Ammon's horn (tissue), 1 donor: ENCODE measurements at places on chromosomes 4 and X.

GRCh38 chr4:147769386-147769785, 37.5 kb downstream of the ARHGAP10 start:
- DNase-seq, result no peak

- no peak for DNase-seq
Observed at GRCh38 chrX:141701072-141701471, 2.5 kb upstream of the SPANXD start.

DNA sequence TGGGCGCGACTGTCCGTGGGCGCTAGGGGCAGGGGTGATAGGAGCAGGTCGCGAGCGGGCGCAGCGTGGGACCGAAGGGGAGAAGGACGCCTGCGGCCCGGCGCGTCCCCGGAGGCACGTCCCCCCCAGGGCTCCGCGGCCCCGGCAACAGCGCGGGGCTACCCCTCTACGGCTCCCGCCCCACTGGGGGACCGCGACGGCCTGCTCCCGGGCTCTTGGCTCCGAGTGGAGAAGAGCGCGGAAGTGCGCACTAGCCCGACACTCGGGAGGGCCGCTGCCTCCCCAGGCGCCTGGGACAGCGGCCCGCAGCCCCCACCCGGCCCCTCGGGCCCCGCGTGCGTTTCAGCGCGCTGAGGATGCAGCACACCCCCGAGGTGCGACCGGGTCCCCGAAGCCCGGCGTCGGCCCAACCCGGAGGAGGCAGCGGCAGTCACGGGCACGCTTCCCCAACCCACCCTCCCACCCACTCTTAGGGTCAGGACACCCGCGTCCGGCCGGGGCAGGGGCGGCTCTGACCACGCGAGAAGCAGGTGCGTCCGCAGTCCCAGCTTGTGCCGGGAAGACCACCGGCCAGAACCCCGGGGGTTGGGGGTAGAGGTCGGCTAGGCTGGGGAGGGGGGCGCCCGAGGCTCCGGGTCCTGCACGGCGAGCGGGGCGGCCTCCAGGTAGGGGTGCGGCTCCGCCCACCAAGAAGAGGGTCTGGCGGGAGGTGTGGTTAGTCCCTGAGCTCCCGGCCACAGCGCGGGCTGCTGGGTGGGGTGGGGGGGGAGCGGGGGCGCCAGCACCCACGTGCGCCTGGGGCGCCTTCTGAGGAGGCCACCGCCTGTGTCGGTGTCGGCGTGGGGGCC, 18.5 kb upstream of the NAT8L start:
- no peak for DNase-seq

DNA sequence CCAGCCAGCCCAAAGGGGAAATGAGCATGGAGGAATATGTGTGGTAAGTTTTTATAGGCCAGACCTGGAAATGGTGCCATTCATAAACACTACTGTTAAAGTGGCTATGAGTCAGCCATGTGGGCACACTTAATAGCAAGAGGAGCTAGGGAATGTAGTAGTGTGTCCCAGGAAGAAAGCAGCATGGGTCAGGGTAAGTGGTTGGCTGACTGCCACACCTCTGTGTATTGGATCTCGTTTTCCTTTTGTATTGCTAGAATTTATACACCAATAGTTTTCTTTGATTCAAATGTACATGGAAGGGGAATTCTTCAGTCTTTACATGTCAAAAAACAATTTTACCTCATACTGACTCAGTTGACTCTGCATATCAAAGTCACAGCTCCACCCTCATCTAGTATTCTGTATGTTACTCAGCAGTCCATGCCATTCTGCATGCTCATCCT, 22.9 kb upstream of the SGMS2 start:
- no peak for DNase-seq

DNA sequence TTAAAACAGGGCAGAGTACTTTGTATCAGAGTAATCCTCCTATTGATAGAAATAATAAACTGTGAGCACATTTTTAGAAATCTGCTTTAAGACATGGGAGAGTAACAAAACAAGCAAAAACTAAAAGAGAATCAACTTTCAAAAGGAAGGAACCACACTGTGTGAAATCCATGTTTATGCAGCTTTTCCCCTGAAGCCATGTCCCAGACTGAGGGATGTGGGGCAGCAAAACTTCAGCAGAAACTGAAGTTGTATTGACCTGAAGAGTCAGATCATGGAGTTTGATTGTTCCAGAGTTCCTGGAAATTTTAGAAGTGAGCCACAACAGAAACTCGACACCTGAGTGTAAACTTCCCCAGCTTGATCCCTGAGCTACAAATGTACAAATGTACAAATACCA, 53.2 kb downstream of the COMMD8 start:
- no peak for DNase-seq

DNA sequence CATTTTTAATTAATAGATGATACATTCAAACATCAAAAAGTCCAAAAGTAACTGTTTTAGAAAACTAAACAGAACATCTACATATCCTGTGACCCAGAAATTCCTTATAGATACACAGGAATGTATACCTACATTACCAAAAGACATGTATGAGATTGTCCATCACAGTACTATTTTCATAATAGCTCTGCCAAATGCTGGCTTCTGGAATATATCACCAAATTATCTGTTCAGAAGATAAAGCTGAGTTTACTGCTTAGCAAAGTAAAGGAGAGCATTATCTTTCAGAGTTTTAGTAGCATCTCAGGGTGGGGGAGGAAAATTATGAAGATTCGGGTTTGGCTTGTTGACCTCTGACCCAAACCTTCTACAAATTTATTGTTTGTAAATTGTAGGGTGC, 368.9 kb upstream of the SLC7A11 start:
- DNase-seq, result no peak

DNA sequence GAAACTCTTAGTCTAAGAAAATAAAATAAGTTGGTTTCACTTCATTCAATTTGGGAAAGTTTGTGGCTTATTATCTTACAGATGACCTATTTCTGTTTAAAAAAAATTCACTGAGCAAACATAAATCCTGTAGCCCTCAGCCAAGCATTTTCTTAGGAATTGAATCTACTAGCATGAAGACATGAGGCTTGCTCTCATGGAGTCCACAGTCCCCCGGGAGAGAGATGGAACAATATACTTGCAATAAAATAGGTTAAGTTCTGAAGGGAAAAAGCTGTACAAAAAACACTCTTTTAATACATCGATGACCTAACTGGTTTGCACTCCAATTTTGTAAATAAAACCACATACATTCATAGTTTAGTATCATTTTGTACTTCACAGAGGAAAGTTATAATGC, 642.6 kb upstream of the FAM241A start:
- DNase-seq, result no peak

DNA sequence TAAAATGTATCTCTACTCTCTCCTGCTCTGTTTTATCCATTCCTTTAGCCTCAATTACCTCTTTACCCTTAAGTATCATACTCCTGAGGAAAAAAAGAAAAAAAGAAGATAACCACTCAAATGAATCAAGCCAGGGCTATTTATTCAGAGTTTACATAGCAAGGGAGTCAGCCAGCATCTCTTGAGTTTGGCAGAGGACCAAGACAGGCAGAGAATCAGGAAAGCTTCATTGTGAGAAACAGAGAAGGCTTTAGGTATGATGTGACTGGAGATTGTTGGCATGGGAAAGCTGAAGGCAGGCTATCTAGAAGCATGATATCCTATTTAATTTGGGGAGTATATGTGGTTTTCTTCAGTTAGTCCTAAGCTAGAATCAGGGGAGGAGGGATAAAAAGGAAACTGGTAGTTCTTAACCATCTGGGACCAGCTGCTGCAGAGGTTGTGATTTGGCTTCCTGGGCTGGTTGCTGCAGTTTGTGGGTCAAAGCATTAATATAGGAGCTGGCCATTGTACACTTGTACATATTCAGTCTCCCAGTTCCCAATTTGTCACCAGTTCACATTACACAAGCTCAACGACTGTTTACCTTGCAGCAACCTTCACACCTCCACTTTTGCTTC, 11.2 kb downstream of the APELA start:
- DNase-seq, result no peak

DNA sequence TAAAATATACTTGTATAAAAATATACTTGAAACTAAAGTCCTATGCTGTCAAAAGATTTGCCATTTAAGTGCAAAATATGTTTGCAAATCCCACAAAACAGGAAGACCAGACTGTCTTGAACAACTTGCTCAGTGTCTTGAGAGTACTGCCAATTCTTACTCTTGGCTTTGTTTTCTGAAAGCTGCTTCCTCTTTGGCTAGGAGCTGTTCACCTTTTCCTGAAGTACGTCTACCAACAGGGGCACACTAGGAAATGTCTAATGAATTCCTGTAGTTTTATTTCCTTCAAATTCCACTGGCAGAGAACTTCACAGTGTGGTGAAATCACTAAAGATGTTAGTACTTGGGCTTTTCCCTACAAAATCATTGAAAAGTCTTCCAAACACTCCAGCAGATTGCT, 46.4 kb upstream of the ABCG2 start:
- peak; percentile 17 for DNase-seq

DNA sequence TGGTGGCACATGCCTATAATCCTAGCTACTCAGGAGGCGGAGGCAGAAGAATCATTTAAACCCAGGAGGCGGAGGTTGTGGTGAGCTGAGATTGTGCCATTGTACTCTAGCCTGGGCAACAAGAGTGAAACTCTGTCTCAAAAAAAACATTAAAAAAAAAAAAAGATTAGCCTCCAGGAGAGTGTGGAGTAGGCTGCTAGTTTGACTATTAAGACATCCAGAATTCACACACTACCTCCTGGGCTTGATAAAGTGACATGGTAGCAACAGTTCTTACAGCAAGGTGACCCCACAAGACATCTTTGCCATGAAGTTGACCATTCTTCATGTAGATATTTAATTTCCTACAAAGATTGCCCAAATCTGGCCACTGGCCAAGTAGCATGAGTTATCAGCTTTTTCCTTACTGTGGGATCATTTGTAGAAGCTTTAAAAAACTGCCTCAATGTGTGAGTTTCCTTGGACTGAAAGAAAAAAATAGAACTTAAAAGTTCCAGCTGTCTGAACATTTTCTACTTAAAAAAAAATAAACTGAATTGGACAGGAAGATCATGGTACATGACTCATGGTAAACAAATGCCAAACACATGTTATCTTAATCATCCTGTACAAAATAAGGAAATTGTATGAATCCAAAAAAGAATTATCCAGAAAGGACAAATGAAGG, 35.3 kb upstream of the SPRY1 start:
- DNase-seq, result no peak

GRCh38 chr4:185830263-185830994, 18.4 kb upstream of the SORBS2 start:
- DNase-seq, result no peak
